AG04449 (cell line): ENCODE measurements at places on chromosomes 1 and 21.

DNA sequence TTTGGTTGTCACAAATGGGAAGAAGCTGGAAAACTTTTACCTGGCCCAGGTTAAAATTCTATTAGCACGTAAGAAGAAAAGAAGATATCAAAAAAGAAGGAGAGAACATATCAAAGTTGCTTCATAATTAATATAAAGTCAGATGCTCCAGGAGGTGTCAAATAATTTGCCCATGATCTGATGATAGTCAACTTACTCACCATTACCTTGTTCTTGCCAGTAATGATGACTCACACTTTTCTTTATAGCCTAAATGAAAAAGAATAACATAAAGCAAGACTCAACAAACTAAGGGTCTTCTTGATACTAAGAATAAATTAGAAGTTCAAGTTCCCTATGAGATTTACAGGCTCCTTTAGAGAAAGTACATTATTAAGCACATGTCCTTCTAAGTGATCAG is 580.4 kb downstream of the TTLL7 start:
- DNase-seq = no peak

GRCh38 chr1:79501153-79501552 is 494.6 kb upstream of the ADGRL4 start:
- no peak for DNase-seq

DNA sequence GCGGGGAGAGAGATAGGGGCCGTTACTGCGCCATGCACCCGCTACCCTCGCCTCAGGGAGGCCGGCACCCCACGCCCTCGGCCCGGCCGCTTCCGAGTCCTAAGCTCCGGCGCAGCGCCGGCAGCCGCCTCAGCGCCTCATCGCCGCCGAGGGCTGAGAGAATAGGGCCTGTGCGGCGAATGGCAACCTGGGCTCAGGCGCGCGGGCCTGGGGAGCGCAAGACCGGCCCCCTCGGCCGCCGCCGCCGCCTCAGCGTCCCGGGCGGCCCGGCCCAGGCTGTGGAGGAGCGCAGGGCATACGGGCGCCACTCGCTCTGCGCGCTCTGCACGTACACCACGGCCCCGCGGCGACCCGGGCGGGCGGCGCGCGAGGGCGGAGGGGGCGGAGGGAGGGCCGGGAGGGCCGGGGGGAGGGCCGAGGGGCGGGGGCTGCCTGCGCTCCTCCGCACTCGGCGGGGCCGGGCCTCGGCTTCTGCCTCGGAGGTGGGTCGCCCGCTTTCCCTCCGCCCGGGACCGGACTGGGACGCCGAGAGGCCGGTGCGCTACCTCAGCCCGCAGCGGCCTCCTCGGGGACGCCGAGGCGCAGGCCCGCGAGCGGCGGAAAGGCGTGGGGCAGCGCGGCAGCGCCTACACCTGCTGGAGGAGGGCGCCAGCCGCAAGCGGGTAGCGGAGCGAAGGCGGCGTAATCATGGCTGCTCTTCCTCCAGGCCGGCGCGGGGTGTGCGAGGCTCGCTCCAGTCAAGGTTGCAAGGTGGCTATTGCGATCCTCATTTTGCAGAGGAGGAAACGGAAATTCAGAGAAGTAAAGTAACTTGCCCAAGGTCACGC is at the start of gene EGLN1:
Gene EGLN1, minus strand, starts transcription at position 317 of the 827 bp plus-strand sequence. CDS start 399 bp downstream, outside the sequence.
- DNase-seq = no peak

GRCh38 chr1:117128323-117129079 is 7.0 kb upstream of the TRIM45 start:
- DNase-seq = no peak

GRCh38 chr1:85174503-85174902 is 26.3 kb downstream of the SYDE2 start:
- no peak for DNase-seq

- DNase-seq = no peak
Measured at GRCh38 chr1:70299472-70299871, 55.0 kb downstream of the ANKRD13C start.

DNA sequence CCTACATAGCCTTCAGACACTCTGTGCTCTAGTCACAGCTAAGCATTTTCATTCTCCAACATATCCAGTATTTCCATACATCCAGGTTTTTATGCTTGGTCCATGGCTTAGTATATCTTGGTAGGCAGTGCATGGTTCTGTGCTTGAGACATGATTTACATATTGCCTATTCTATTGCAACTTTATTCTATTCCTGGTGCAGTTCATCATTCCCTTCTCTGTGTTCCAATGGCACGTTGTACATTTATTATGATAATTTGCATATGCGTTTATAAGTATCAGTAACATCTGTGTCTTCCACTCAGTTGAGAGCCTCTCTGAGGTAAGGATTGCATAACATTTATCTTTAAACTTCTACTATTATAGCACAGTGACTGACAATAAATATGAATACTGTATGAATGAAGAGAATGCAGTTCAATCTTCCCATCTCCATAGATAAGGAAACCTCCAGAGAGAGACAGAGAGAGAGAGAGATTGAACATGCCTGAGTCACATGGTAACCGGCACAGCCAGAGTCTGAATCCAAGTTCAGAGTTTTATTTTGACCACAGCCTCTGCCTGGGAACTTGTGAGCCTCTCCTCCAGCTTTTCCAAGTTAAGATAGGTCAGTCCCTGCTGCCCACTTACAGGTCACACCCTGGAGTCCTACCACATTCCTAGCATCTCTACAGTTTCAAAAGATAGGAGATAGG is 41.5 kb downstream of the PLPPR5 start:
- DNase-seq = peak; percentile 17

DNA sequence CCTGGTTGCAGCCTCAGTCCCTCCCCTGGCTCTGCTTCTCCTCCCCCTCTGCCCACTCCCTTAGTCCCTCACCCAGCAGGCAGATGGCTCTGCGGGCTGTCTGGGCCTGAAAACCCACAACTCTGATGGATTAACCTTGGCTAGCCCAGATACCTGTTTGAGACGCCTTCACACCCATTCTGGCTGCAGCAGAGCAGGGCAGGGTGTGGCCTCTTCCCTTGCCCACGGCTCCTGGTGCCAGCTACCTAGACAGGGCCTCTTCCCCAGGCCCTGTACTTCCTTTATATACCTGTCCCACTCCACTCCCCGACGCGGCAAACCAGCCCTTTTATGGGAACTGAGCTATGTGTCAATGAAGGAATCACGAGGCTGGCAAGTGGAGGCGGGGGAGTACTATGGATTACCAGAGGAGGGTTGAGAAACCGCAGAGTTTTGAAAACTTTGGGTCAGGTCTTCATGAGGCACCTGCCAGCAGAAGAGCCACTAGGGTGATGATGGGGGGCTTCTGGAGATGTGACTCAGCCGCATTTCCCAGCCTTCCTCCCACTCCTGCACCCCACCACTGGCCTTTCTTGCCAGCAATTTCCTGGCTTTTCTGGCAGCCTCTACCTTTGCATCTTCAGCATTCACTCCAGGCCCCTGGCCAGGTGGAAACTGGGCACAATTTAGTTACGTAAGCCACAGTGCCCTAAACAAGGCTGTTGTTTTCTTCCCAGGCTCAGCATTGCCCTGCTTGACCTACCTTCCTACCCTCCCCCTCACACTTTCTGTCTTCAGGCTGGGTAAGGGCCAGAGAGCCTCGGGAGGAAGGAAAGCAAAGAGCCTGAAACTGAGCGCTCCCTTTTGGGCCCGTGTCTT is at the start of gene CHI3L1:
Gene CHI3L1, minus strand, starts transcription at position 259 of the 858 bp plus-strand sequence. Its CDS starts 81 bp downstream, at position 178.
- no peak for DNase-seq

DNA sequence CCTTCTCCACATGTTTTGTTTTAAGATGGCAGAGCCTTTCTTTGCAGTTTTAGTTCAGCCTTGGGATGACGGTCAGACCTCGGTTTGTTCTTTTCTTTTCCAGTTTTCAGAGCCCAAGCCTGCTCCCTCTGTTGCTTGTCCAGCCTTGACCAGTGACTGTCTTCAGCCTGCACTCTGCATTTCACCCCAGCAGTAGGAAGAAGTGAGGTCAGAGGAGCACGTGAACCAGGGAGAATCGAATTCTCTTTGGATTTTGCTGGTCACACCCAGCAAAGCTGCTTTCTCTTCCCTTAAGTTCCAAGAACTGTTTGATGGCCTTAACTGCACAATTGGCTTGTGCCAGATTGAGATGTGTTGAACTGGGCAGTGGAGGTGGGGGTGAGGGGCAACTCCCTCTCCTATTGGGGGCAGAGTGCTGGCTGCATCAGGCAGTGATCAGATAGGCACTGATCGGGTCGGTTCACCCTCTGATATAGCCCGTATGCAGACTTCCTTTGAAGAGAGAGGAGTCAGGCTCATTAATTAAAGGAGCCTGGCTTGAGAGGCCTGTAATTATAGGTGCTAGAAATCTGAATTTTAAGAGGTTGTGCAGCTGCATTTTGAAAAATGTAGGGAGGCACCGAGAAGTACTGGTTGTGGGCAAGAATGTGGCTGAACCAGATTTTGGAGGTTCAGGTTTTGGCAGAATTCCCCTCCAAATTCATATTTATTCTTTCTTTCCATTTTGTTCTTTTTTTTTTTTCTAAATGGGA is 42.4 kb downstream of the PEX14 start:
- DNase-seq = no peak

DNA sequence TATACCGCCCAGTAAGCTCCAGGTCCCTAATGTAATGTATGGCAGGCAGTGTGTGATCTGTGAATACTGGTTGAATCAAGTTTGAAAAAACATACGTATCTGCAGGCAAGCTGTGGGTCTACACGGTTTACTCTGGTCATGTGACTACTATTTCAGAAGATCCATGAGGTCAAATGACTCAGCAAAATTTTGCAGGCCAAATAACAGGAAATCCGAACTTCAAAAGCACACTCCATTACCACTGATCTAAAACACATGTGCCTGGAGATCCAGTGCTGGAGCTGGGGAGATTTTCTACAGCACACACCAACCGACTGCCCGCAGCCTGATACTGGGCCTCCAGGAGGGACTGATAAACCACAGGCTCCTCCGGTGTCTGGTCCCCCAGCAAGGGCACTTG is 64.5 kb upstream of the SLC44A3 start:
- DNase-seq = peak; percentile 90

GRCh38 chr1:116983112-116983511 is 18.4 kb upstream of the CD101 start:
- DNase-seq = no peak

DNA sequence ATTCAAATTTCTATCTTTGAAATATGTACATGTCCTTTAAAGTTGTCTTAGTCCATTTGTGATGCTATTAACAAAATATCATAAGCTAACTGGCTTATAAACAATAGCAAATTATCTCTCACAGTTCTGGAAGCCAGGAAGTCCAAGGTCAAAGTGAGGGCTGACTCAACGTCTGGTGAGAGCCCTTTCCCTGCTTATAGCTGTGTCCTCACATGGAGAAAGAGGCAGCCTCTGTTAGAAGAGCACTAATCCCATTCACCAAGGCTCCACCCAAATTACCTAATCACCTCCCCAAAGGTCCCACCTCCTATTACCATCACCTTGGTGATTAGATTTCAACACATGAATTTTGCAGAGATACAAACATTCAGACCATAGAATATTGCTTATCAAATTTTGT is 450.1 kb upstream of the BEND5 start:
- no peak for DNase-seq

- no peak for DNase-seq
Measured at GRCh38 chr1:201143726-201144635, 10.3 kb downstream of the TMEM9 start.

DNA sequence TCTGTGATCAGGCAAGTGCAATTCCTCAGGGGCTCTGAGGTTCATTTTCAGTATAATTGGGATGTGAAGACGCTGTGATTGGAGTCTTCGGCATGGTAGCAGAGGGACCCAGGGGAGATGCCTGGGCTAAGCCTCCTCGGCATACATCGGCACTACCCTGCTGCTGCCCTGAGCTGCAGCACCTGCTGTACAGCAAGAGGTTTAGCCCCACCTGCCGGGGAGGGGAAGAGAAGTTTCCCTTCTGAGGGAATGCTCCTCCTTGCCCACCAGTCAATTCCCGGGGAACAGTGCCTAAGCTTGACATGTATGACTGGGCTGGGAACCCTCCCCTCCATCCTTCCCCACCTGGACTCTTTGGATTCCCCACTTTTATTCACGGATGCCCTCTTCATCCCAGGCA is 24.9 kb downstream of the CNIH3 start:
- no peak for DNase-seq

DNA sequence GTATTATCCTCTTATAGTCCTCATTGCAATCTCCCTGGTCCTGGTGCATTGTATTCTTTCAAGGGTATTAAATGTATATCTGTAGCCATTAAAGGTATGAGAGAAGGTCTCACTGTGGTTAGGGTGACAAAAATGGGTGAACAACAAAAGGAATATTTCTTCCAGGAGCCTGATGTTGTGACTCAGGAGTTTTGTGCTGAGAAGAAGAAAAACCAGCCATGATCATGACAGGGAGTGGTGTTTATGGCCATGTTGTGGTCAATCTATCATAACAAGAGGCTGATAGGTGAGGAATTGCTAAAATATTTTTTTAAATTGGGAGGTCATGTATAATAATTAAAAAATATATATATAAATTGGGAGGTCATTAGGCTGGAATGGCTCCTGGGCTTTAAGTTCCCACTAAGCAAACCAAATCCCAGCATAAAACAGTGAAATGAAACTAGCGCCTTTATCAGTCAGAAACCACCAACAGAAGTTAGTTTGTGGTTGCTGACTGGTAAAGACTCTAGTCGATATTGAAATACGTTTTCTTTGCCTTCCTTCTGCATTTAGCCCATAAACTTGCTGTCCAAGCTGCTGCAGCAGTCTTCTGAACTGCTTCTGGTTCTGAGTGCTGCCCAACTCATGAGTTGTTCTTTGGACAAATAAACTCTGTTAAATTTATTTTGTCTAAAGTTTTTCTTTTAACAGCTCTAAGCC is 60.3 kb downstream of the TBX19 start:
- no peak for DNase-seq

DNA sequence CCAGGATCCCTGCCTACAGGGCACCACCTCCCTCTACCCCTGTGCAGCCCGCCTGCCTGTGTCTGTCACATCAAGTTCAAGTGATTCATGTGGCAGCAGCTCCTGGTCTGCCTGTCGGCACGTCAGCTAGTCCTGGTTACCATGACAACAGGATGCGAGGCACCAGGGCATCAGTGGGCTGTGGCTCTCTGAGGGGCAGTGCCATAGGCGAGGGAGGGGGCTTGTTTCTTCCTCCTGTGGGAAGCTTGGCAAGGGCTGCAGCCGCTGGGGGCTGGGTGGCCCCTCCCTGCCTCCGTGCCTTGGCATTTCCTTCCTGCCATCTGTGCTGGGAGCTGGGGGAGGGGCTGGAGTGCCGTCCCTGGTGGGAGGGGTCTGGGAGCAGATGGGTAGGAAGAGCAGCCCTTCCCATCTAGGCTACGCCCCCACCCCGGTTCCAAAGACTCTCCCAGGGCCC is 43.1 kb downstream of the FOXO6 start:
- DNase-seq = no peak

DNA sequence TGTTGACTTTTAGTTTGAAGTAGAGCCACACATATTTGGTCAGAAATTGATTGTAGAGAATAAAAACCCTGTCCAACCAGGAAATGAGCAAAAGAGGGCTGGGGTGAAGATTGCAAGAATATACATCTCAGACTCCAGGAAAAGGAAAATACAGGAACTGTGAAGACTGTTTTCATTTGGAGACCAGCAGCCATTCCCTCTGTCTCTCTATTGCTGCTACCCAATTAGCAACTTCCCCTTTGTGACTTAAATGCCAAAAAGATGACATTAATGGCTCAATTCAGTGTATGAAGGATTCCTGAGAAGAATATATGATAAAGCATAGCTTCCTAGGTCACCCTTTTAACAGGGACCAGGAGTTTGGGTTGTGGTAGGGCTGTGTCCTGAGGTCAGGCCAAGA is 31.6 kb upstream of the CEP350 start:
- DNase-seq = no peak
